ENCODE measurements at places on chromosomes 1 and 21.

DNA sequence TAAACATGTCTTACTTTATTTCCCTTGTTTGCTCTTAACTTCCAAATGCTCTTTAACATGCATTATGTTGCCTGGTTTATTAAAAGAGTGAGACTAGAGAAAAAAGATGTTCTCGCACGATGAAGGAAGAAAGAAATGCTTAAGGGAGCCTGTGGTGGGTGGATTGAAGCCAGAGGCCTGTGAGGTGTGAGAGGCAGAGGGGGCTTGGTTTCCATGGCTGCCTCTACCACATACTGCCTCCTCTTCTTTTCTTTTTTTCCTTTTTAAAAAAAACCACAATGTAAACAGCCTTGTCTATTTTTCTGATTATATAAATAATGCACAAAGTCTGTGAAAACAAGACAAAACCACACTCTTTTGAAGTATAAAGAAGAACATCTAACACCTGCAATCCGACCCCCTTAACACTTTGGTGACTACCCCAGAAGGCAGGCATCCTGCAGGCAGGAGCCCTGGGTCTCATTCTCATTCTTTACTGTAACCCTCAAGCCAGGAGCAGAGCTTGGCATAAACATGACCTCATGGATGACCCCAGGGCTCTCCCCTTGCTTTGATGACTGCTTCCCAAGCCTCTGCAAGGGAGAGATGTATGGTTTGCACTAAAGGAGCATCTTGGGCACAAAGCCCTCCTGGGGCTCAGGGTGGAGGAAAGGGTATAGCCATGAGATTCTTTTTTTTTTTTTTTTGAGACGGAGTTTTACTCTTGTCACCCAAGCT, 10.1 kb upstream of the PARP1 start:
- no peak for DNase-seq

DNA sequence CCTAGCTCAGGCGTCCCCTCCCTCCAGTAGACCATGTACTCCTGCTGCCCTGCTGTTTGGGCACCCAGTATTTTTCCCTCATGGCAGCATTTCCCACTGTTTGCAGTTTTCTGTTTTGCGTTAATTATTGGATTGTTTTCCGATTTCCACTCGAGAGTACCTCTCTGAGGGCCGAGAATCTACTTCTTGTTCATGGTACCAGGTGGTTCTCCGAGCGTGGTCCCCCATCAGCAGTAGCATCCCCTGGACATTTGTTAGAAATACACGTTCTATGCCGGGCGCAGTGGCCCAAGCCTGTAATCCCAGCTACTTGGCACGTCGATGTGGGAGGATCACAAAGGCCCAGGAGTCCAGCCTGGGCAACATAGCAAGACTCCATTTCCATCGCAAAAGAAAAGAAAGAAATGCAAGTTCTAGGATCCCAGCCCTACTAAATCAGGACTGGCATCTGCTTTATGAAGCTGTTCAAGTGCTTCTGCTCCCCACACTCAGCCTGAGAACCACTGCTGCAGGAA, 690 bp downstream of the RRP1 start:
- no peak for DNase-seq

GRCh38 chr1:22570140-22570909, 7.0 kb downstream of the EPHA8 start:
- DNase-seq: no peak

DNA sequence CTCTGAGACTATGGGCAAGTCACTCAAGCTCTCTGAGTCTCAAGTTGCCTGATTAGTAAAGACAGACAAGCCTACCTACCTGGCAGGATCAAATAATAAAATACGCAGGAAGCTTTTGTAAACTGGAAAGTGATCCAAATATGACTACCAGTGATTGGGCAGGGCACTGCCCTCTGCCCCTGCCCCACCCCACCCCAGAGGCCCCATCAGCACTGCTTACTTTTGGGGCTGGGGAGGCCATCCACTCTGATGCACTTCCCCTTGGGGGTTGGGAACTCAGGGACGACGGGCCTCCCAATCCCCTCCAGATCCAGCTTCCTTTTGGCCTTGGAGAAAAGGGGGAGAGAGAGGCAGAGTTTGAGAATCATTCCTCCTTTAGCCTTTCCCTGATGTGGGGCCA, 6.9 kb downstream of the E2F2 start:
- DNase-seq: no peak

DNA sequence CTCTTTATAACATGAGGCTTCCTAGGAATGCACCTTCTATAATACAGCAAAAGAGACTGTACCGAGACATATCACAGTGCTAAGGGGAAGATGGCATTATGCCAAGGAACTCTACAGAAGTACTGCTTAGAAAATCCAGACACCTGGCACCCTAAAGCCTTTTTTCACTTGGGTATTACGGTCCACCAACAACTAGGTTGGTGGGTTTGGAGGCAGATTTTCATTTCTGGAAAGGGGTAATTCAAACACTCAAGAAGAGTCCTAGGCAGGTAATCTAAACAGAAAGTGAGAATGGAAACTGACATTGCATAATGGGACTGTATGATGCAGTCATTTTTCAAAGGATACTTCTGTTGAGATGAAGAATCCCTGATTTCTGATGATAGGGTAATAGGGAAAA, 19.6 kb downstream of the SCMH1 start:
- DNase-seq: peak; percentile 54

DNA sequence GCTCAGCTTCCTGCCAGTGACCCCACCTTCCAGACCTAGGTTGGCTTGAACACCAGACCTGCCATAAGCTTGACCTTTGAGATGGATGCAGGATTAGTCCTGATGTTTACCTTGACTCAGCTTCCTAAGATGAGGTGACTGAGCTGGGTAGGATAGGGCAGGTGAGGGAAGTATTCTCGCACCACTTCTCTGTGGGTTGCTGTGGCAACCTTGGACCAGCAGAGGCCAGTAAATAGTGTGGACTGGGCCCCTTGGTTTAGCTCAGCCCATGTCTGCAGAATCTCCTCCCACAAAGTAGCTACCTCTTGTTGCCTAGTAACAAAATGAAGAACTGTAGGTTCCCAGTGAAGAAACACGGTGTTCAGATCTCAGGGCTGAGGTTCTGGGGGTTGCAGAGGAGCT, 8.4 kb downstream of the RPS6KA1 start:
- DNase-seq: no peak

DNA sequence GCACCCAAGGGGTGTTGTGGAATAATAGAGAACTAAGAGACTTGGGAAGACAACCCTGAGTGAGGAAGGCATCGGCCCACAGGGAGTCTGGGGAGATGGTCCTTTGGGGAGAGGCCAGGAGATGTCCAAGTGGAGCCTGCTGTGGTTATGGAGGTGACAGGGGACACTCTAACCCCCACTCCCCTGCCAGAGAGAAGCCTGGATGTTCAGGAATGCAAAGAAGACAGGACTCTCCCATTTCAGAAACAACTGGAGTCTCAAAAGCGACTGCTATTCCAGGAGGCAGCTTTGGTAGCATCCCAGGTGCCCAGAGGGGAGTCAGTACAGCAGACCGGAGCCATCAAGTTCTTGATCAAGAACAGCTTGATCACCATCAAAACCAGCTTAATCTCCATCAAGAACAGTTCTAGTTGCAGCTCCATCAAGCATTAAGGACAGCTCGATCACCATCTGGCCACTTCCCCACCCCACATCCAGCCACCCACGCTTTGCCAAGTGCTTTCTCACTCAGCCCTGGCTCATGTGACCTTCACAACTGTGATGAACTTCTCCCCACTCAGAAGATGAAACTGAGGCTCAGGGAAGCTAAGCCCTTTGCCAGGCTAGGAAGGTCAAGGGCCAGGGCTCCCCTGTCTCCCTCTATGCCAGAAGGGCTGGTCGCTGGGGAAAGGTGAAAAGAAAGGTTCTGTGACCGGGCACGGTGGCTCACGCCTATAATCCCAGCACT, 743 bp downstream of the CD52 start:
- no peak for DNase-seq

GRCh38 chr1:158840236-158840635, 9.1 kb downstream of the MNDA start:
- no peak for DNase-seq
